Vein endothelial cell (primary cell): ENCODE measurements at places on chromosomes 3 and 15. TPM values are rescaled to one million over a fixed set of nuclear protein-coding genes. Genes with fewer than 3 reads are reported as not detected.

Gene ITIH3
- total RNA-seq: not detected in 2 replicates

Gene TM4SF18
- 91.5 and 264 TPM in 2 replicates for total RNA-seq

Gene RTP3
- not detected in 2 replicates for total RNA-seq

Gene MKRN2OS
- not detected in 2 replicates for total RNA-seq

Gene BOC
- under 0.01 TPM in 1 of 2 replicates, not detected in the other for total RNA-seq

Gene MDFIC2
- not detected in 2 replicates for total RNA-seq
